ENCODE measurements at places on chromosomes 2 and 18. TPM values are rescaled to one million over a fixed set of nuclear protein-coding genes. Genes with fewer than 3 reads are reported as not detected.

DNA sequence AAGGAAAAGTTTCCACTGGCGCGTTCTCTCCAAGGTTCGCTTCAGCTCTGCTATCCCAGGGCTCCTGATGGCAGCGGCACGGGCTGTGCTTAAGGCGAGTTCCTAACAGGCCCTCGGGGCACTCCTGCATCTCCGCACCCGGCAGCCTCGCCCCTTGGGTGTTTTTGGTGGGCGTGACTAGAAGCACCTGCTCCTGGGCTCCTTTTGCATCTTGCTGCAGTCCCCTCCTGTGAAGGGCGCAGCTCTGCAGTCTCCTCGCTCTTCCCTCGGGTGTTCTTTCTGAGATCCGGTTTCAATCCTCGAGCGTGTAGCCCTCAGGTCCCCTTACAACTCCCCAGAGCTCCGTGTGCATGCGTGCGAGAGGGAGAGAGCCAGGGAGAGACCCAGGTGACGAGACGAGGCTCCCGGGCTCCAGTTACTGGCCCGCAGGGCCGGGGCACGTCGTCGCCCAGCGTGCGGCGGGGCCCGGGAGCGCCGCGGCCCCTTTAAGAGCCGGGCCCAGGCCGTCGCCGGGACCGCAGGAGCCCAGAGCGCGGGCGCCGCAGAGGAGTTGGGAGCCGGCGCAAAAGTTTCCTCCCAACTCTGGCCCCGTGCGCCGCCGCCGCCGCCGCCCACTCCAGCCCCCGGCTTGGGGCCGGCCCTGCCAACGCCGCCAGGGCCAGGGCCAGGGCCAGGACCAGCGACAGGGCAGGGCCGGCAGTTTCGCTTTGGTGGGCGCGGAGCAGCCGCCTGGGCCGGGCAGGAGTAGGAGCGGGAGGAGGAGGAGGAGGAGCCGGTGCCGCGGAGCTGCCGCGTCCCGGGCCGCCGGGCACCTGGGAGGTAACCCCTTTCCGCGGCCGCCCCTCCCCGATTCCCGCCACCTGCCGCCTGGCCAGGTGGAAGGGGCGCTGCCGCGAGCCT lies at the start of gene PARD3B:
PARD3B (plus strand) TSS at position 515 of the 900 bp plus-strand sequence. CDS start 525 bp downstream, outside the sequence.
- peak; percentile 72 for DNase-seq

UPP2 gene
- total RNA-seq, result not detected

DNA sequence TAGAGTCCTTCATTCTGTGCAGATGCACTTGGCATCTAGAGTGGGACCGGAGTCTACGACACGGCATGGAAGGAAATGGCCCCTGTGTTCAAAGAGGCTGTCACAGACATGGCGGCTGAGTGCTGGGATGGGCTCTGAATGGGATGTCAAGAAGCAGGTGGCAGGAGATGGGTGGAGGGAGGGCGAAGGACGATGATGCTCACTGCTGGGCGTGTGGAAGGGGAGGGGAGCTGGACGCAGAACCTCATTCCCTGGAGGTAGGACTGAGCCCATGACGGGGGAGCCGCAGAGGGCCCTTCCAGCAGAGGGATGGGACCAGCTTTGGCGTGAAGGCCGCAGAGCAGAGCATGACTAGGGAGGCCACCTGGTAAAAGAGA lies 18.8 kb upstream of the ALPI start:
- no peak for DNase-seq

GRCh38 chr2:128777196-128778035 lies 458.7 kb upstream of the HS6ST1 start:
- DNase-seq, result no peak

DNA sequence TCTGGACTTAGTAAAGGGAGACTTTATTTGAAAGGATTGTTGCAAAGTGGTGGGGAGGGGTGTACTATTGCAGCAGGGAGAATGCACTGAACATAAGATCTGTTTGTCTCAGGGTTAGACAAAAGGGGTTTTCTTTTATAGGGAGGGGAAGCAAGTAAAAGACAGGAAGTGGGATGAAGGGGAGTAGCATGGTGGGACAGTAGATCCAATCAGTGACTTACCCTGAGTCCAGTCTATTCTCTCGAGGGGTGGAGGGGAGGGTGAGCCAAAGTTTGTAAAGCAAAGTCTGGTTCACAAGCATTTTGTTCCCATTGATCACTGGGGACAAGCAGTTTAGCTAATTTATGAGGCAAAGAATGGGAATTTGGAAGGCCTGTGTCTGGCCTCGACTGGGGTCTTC lies 35.0 kb upstream of the CYP27C1 start:
- DNase-seq, result no peak

DNA sequence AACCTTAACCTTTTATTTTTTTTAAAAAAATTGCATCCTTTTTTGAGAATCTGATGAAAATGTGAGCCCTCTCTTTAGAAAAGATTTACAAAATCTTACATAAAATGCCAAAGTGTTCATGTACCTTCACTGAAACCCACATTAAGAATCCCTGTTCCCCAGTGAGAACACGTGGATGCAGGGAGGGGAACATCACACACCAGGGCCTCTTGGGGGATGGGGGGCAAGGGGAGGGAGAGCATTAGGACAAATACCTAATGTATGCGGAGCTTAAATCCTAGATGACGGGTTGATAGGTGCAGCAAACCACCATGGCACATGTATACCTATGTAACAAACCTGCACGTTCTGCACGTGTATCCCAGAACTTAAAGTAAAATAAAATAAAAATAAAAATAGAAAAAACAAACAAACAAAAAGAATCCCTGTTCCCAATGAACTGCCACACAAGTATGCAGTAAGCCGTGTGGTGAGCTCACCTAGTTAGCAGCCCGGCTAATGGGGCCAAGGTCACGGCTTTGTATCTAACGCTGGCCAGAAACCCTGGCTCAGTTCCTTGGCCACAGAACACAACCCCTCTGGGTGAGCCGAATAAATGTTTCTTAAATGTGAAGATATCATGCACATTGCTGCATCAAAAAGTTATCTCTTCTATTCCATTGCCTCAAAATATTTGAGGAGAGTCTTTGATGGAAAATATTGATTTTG lies 41.4 kb downstream of the CHST9 start:
- peak; percentile 56 for DNase-seq

DNA sequence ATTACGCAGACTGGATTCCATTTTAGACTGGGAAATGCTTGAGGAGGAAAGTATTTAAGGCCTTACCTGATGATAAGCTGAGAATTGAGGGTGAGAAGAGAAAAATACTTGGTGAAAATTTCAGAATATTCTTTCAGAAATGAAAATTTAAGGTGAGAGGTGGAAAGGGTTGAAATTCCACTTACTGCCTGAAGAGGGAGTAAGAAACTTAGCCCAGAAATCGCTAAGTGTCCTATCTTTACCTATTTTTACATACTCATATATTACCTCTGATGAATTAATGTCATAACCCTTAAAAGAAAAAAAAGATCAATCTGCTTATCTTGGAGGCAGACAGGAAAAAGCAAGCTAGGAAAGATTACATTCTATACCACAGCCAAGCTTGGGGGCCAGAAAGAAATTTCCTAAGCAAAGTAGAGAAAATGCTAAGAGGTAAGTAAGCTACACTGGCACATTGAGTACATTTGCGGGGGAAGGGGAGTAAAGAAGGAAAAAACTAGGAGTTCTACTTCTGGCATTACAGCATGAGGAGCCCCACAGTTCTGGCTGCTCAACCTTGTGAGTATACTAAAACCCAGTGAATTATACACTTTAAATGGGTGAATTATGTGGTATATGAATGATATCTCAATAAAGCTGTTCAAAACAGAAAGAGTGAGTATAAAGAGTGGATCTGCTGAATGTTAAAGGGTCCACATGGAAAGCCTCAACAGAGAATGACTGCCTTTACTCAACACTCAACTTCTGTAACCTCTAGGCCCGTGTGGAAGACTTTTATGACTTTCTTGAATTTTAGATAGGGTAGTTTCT lies 33.8 kb downstream of the SMC6 start:
- DNase-seq, result no peak

IFIH1 gene
- 126 TPM for total RNA-seq

SKOR2 gene
- not detected for total RNA-seq

GRCh38 chr2:176272870-176273459 lies 3.7 kb downstream of the MTX2 start:
- DNase-seq, result no peak

DNA sequence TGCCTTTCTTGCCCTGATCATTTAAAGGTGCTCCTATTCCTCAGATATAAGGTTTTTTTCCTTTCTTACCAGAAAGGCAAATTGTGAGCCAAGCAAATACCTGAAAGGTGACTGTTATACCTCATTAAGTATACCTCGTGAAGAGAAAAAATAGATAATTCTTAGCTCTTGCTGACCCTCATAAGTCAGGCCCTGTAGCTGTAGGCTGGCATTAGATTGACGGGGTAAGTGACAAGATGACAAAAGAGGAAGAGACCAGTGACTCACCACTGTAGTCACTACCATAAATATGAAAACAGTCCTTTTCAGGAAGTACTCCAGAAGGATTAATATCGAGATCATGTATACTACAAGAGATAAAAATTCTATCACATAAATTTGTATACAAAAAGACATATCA lies 104.6 kb downstream of the PTPN4 start:
- no peak for DNase-seq

GRCh38 chr18:24055009-24055804 lies 40.7 kb downstream of the TTC39C start:
- DNase-seq, result no peak

- DNase-seq, result no peak
Observed at GRCh38 chr2:233112329-233112728, 52.2 kb downstream of the INPP5D start.

- DNase-seq, result peak; percentile 0
Observed at GRCh38 chr2:240463274-240463865, 27.9 kb downstream of the GPC1 start.

RBM44 gene
- total RNA-seq, result 1.0 TPM

EFHD1 gene
- 0.47 TPM for total RNA-seq

DNA sequence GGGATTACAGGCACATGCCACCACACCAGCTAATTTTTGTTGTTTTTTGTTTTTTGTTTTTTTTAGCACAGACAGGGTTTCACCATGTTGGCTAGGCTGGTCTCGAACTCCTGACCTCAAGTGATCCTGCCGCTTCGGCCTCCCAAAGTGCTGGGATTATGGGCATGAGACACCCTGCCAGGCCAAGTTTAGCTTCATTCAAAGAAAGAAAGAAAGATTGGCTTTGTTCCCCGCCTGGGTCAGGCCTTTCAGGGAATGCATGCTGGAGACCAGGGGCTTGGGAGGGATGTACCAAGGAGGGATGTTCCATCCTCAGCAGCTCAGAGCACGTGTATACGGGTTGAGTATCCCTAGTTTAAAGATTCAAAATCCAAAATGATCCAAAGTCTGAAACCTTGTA lies 283.0 kb downstream of the ALPK2 start:
- DNase-seq, result no peak

DNA sequence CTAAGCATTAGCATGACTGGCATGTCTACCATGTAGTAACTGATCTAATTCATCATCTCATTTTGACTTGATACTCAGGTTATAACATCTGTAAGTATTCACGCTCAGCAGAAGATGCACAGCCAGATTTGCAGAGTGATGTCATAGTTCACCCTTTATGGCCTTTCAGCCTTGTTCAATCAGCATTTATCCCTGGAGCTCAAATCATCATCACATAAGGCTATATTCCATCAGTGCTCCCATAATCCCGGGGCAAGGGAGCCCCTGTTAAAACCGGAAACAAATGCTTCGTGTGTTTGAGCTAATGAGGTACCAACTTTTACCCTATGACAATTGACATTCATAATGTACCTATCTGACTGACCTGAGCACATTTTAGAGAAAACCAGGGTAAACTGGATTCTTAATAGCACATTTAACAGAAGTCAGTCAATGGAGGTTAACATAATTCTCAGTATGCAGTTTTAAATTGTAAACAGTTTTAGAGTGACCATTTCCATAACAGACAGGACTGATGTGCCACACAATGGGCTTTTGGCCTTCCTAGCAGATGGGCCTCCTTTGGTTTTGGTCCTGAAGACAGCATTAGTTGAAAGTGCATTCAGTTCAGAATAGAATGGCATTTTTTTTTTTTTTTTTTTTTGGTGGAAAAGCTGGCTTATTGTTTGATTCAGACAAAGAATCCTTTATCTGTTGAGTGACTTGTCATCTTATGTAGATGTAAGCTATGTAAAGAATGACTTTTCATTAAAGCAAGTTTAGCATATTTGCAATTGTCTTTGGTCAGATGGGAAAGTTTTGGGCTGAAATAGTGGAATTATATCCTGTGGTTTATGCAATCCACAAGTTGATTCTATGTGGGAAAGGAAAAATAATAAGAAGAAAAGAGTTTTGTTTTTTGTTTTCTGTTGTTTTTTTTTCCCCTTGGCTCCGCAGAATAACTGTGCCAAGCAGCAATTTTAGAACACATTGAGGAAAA lies 866.0 kb upstream of the ACVR2A start:
- DNase-seq, result no peak

SCN1A gene
- not detected for total RNA-seq

RAB6D gene
- 0.24 TPM for total RNA-seq

MAB21L4 gene
- total RNA-seq, result 2.8 TPM

DNA sequence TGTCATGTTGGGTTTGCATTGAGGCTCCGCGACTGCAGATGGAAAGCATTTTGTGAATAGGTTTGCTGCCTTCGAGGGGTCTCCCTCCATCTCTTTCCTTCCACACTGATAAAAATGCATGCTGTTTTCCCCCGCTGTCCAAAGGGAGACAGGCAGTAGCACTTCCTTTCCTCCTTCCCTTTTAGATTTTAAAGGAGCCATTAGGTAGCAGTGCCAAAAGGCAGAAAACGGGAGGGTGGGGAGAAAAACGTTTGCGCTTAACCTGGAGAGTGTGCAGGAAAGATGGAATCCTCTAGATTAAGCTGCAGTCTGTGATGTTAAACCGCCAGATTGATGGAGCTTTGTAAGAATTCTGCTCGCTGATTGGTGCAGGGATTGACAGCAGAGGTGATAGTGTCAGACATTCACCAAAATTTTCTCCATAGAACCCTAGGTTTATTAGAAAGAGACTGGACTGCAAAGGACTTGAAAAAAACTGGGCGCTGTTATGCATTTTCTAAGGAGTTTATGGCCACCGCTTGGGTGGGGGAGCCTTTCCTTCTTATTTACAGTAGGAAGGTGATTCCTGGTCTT lies 688 bp downstream of the MAPRE2 start:
- peak; percentile 4 for DNase-seq

GRCh38 chr2:235904585-235904931 lies 263.6 kb downstream of the GBX2 start:
- DNase-seq, result no peak

C2orf92 gene
- 8.4 TPM for total RNA-seq

MYOM1 gene
- total RNA-seq, result 20.4 TPM

GRCh38 chr2:3876685-3877084 lies 173.3 kb downstream of the DCDC2C start:
- DNase-seq, result no peak

DNA sequence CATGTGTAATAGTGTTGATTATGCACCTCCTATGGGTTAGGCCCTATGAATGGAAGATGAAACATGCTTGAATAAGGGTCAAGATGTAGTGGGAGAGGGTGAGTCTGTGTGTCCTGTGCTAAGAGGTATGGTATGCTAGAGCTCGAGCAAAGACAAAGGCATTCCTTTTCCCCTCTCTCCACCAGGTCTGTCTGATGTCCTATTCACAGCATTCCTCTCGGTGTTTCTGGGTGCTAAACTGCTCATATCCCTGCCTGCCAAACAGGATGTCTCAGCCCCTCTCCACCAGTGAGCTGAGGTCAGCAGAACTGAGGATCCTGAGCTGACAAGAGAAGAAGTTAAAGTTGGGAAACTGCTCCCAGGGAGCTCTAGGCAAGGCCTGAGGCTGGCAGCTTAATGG lies 344.9 kb downstream of the TSN start:
- no peak for DNase-seq

- no peak for DNase-seq
Observed at GRCh38 chr2:40450066-40450795, 1.7 kb downstream of the SLC8A1 start.

Data from Calu3 (cell line).